ENCODE measurements at places on chromosomes 11 and 22.

GRCh38 chr22:40479126-40479800, 108.9 kb downstream of the SGSM3 start:
- no peak for DNase-seq

GRCh38 chr11:100563541-100564280, 123.4 kb upstream of the ARHGAP42 start:
- no peak for DNase-seq

- no peak for DNase-seq
Observed at GRCh38 chr11:8256271-8257002, 7.2 kb downstream of the LMO1 start.

- peak; percentile 29 for DNase-seq
Observed at GRCh38 chr11:119205080-119205479, 1.1 kb upstream of the CBL start.

DNA sequence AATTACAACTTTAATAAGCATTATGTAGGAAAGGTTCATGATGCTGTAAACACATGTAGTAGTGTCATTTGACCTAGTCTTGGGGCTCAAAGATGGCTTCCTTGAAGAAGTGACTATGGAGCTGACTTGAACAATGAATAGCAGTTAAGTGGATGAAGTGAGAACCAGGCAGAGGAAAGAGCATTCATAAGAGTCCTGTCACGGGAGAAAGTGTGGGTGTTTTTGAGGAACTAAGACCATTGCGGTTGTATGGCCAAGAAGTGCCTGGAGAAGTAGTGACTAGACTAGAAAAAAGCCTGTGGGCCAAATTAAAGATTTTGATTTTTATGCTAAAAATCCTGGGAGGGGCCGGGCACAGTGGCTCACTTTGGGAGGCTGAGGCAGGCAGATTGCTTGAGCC, 7.2 kb upstream of the IL18BP start:
- DNase-seq, result peak; percentile 68

DNA sequence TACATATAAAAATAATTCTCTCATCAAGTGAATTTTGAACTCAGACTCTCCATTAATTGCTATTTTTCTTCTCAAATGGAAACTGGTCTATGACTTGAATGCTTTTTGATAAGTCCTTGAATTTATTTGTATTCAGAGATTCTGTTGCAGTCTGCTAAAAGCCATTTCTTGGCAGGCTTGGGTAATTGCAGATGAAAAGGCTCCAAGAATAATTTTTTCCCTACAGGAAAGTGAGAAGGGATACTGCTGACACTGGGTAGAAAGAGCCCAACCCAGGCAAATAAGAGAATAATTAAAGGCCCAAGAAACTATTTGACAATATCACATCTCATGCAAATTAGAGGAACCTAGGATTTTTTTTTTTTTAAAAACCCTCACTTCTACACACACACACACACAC, 246.5 kb upstream of the DDI1 start:
- peak; percentile 6 for DNase-seq

DNA sequence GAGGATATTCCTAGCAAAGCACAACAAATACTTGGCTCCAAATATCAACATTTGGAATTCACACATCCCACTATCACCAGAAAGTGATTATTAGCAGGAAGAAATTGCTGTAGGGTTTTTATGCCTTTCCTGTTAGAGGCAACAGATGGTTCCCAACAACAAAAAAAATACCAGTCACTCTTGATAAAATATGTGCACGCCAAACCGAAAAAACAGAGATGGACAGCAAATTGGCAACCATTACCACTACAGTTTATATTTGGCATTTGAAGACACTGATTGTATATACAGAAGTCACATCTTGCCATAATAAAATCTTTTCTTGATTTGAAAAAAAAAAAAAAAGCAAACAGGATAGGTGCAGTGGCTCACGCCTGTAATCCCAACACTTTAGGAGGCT, 78.2 kb downstream of the TMPRSS5 start:
- no peak for DNase-seq

DNA sequence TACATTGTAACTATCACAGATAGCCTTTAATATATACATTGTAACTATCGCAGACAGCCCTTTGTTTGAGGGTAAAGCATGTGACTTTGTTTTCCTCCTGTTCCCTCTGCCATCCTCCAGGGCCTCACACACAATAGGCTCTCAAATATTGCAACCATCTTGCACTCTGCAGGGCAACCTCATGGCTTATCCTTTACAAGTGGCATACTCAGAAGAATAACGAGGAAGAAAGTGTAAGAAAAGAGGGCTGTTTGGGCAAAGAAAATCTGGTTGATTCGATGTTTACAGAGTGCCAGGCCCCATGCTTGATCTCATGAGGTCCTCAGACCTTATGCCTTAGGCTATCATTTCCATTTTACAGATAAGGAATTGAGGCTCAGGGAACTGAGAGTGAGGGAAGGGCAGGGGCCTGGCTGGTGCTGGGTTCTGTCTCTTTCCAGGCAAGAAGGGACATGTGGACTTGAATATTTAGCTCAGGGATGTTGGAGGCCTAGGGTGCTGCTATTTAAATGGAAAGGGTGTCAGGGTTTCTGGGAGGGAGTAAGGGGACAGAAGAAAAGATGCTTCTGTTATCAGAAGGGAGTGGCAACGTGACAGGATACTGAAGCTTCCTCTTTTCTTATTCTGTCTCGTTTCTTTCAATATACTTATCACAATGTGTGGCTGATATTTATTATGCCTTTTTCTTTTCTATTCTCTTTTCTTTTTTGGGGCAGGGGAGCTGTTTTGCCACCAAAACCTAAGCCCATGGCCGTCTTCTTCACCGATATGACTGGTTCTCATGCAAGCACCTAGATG, 1.1 kb upstream of the SAMM50 start:
- DNase-seq, result no peak

DNA sequence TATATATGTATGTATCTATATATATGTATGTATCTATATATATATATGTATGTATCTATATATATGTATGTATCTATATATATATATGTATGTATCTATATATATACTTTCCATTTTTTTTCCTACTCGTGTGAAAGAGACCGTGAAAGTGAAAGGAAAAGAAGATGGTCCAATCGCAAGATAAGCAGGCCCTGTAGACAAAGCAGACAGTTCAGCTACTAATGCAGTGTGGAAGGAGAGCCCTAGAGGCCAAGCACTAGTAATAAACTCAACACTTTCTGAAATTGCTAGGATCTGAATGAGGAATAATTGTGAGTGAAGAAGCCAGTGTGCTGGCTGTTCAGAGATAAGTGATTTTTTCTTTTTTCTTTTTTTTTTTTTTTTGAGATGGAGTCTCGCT, 47.2 kb downstream of the MCHR1 start:
- DNase-seq, result no peak

DNA sequence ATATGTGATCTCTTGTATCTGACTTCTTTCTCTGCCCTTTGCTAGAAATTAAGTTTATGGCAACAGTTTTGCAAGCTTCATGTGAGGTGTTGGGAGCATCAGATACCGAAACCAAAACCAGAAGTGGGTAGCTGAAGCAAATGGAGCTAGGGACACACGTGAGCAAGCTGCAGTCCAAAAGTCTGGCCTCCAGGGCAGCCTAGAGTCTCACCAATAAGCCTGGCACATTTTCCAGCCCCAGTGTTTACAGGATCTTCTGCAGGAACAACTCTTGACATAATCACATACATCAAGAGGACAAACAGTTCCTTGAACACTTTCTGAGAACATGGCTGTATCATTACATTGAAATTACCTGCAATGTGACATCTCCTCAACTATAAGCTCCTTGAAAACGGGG, 114.1 kb downstream of the LARGE1 start:
- DNase-seq, result no peak

- DNase-seq, result no peak
Observed at GRCh38 chr11:65275906-65276305, 14.1 kb downstream of the POLA2 start.

DNA sequence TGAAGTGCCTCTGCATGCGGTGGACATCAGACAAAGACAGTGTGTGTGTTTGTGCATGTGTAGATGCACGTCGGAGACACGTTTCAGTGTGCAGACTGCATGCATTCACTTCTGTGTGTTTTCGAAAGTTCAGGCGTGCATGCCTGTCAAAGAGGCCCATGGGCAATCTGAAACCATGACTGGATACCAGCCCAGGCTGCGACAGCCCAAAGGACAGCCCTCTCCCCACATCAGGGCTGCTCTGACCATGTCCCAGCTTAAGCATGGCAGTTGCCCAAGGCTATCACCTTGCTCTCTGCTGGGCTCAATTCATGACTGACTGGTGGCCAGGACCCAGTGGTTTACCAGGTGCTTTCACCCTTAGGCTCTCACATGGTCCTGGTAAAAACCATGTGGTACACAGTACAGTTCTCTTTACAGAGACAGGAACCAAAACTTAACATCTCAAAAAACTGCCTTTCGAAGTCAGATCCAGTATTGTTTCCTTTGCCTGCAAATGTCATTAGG, 423.7 kb upstream of the CADM1 start:
- no peak for DNase-seq

- DNase-seq, result no peak
Observed at GRCh38 chr11:11493698-11494097, 128.1 kb downstream of the GALNT18 start.

DNA sequence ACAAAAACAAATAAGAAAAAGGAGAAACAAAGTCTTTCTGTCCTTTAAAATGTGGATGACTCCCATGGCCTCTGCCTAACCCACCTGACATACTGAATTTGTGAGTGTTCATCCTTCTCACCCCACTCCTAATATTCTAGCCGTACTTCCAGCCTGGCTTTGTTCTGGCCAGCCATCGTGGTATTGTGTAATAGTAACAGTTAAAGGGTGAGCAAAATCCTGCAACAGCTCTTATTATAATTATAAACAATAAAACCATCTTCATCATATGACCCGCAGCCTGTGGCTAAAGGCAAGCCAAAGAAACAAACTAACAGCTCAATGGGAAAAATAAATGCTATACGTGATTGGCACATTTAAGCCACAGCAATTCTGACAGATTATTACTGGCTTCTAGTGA, 721.6 kb upstream of the TENM4 start:
- DNase-seq, result no peak

DNA sequence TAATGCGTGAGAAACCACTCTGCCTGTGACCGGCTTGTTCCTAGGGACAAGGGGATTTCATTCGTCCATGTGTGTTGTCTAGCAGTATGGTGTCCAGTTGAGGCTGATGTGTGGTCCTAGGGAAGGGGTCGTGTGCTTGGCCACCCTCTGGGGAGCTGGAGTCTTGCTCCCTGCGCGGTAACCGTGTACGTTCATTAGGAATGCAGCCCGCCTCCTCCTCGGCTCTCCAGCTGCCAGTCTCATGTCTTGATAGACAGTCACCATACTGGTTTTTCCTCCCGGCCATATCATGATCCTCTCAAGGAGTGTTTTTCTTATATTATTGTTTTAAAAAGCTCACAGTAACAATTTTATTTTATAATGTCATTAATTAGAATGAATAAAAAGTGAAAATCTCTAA, 5.9 kb downstream of the CTTN start:
- no peak for DNase-seq

- no peak for DNase-seq
Observed at GRCh38 chr11:18615628-18616392, 16.2 kb downstream of the MISFA start.

GRCh38 chr22:17331690-17332089, 37.6 kb upstream of the CECR2 start:
- no peak for DNase-seq

DNA sequence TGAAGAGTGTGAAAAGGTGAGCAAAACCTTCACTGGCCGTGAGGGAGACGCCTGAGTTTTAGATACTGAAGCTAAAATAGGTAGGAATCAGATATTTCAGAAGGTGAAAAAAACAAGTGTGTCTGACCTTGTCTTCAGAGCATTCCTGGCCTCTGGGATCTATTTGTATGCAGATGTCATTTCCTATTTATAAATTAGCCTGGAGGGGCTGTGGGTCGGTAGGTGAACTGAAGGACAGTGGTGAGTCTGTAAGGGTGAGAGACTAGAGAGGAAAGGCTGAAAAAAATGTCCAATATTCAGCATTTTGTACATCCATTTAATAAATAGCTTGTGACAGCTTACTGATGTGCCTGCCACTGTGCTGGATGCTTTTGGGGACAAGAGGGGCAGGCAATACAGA, 302.1 kb downstream of the DDX10 start:
- no peak for DNase-seq

DNA sequence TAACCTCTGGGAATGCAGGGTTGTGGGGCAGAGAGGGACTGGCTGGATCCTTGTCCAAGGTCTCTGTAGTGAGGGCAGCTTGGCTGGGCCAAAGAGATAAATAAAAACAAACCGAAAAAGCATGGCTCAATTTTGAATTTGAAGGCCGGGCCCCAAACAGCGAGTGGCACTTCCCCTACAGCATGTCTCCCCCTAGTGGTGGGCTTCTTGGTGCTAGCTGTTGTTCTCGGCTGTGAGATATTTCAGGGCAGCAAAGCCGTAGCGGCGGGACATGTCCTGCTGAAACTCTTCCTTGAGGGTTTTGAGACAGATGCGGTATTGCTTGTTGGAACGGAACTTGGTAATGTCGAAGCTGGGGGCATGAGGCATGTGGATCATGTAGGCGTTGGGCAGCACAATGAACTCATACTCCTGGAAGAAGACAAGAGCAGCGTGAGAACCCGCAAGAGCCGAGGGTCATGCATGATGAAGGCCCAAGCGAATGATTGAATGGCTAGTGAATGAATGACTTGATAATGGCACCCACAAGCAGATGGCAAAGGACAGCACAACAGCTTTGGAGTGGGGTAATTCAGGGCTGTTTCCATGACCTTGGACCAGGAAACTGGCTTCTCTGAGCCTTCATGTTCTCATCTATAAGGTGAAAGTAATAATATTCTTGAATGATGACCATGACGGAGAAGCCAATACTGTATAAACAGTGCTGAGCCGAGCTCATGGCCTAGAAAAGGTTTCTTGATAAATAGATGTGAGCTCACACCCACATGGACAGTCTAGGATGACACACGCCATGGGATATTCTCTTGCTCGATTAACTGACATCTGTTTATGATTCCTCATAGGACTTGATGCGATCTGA, 216.3 kb upstream of the SYN3 start:
- no peak for DNase-seq

- no peak for DNase-seq
Observed at GRCh38 chr11:2270322-2271076, at the start of gene ASCL2. TSS of gene ASCL2 (minus strand) at chr11:2270588. CDS start at chr11:2270332, 256 bp downstream.

GRCh38 chr11:69883292-69884255, 64.4 kb upstream of the FGF3 start:
- no peak for DNase-seq

- DNase-seq, result no peak
Observed at GRCh38 chr11:120184946-120185705, 25.7 kb upstream of the OAF start.

GRCh38 chr11:113506893-113507292, 31.7 kb upstream of the DRD2 start:
- DNase-seq, result no peak

- DNase-seq, result no peak
Observed at GRCh38 chr22:43885319-43885671, 6.5 kb downstream of the PNPLA5 start.

DNA sequence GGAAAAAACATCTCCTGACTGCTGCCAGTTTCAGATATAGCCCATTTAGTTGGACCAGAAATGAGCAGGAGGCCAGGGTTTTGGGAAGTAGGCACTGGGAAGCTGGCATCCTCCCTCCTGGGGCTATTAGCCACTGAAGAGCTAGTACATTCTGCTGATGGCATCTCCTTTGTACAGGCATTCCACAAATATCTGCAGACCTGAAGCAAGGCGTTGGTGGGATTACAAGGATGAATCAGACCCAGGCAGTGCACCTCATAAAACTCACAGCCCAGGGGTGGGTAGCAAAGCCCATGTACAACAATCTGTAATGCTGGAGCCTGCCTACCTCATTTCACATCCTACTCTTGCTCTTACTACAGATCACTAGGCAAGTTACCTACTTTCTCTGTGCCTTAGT, 27.5 kb upstream of the POU2AF1 start:
- no peak for DNase-seq

- DNase-seq, result no peak
Observed at GRCh38 chr22:27695925-27696324, 105.6 kb downstream of the MN1 start.
